Central memory CD4-positive, alpha-beta T cell (primary cell): ENCODE measurements at places on chromosomes 4 and X.

DNA sequence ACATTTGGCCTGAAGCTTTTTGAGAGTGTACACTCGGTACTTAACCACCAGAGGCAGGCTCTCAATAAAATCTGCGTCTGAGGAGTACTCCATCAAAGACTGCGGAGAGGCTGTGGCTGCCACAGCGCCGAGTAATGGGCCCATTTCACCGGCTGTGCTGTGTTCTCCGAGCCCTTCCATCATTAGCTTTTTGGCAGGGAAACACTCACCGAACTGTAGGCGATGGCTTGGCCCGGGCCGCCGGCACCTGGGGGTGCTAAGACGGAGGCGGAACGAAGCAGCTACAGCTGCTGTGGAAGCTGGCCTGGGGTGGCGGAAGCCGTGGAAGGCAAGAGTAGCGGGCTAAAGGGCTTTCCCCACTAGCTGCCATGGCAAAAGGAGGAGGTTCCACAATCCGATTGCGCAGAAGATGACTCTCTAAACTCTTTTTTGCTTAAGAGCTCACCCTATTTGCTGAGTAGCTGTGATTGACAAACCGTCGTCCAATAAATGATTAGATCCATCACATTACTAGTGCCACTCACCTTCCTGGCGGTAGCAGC, 48.5 kb upstream of the PABPC1L2A start:
- DNase-seq, result no peak

GRCh38 chrX:150165776-150166610, 197.1 kb upstream of the MAMLD1 start:
- DNase-seq, result no peak

DNA sequence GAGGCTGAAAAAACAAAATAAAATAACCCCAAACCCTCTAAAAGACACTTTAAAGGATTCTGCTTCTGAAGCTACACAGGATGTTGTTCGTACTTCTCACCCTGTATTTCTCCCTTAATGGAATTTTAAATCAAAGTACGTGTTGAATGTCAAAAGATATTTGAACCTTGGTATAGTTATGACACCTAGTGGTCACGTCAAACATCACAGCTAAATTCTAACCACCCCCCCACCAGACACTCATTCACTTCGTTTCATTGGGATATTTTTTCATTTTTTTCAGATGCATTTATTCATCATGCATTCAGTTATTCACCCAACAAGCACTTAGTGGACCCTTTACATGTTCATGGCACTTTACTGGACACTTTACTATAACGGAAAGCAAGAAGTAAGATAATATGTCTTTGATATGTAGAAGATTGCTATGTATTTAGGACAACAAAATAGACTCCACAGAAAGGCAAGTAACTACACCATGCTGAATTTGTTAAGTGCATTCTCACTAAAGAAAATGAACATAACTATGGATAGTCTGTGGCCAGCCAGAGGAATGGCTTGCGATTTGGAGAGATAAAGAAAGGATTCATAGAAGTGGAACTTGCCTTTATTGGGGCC, 62.5 kb upstream of the GPR174 start:
- DNase-seq, result peak; percentile 61

DNA sequence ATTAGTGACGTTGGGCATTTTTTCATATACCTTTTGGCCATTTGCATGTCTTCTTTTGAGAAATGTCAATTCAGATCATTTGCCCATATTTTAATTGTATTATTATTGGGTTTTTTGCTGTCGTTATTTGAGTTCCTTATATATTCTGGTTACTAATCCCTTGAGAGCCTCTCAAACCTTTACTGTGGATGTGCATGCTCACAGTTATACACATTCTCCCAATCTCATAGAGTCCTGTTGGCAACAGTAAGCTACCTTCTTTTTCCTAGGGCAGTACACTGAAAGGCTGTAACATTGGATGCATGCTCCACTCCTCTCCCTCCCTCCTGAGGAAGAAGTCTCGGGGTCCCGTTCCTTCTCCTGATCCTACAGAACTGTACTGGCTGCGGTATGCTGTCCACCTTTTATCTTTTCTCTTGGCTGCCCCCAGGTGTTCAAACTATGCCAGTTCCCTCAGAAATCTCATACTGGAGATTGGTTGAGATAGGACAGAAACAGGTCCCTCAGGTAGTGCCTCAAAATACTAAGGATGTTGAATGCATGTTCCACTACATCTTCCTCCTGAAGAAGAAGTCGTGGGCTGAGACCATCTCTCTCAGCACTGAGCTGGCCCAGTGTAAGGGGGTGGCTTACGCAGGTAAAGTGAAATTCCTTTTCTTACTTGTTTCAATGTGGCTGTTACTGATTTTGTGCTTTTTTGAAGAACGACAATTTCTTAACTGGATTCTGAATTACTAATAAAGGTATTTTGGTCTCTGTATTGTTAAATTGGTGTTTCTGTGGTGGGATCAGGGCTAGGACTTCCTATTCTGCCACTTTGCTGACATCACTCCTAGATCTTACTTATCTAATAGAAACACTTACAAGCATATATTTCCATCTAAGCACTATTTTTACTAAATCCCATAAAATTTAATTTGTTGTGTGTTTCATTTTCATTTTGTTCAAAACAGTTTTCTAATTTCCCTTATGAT, 145.4 kb upstream of the HUWE1 start:
- DNase-seq, result peak; percentile 27

- DNase-seq, result no peak
Measured at GRCh38 chr4:55438314-55438713, 42.6 kb downstream of the TMEM165 start.

DNA sequence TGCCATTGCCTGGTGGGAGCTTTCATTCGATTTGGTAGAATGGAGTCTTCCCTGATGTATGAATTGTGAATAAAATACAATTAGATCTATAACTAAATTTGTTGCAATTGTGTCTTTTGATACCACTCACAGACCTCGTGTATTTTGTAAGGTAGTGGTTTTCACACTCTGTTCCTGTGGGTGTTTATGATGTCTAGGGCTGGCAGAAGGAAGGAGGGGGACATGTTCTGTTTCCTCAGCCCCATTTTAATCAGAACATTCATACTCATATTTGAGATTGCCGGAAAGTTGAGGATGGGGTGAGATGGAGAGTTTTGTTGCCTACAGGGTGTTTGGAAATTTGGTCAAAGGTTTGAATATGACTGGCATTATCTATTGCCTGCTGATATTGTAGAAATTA, 42.9 kb downstream of the PTTG2 start:
- no peak for DNase-seq
